ENCODE measurements at places on chromosomes 2 and 18. TPM values are rescaled to one million over a fixed set of nuclear protein-coding genes. Genes with fewer than 3 reads are reported as not detected.
A peak's percentile ranks its signal among the peaks of the same experiment; 100 is the strongest.

- DNase-seq, result no peak
- H3K4me3 ChIP-seq, result no peak overlapping the region
- H3K27me3 ChIP-seq, result no peaks in the 10 kb centered on the region
- no peak overlapping the region for H3K27ac ChIP-seq
- no peaks in the 10 kb centered on the region for H3K36me3 ChIP-seq
Measured at GRCh38 chr2:9985531-9986328, 34.2 kb downstream of the GRHL1 start.

- no peaks in the 10 kb centered on the region for H3K36me3 ChIP-seq
- H3K4me1 ChIP-seq, result no peaks in the 10 kb centered on the region
- no peak overlapping the region for H3K4me3 ChIP-seq
Measured at GRCh38 chr2:211879323-211879722, 659.3 kb downstream of the ERBB4 start.

The ADCYAP1 gene
- total RNA-seq, result not detected

The MOGAT1 gene
- total RNA-seq, result not detected

The RESP18 gene
- not detected for total RNA-seq

The DHRS9 gene
- 19.3 TPM for total RNA-seq

DNA sequence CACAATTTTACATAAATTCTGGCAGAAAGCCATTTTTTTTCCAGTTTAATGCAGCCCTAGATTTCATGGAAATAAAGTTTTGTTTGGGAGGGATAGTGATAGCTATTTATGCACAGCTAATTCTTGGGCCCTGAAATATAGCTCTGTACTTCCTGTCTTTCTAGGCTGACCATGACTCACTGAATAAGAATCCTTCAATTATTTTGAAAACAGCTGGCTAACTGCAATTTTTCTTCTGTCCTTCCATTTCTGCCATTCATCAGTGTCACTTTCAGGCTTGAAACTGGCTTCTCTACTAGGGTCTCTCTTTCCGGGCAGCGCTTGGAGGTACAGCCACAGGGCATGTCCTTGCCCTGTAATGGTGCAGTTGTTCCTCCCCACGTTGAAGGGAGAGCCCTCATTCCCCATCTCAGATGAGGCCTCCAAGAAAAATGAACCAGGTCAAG lies 97.1 kb upstream of the TMEM178A start:
- no peak overlapping the region for H3K4me3 ChIP-seq
- no peaks in the 10 kb centered on the region for H3K27me3 ChIP-seq
- H3K4me1 ChIP-seq, result peaks cover 19% of the 10 kb centered on the region
- DNase-seq, result no peak

GRCh38 chr2:193187816-193188215 lies 993.1 kb upstream of the TMEFF2 start:
- no peaks in the 10 kb centered on the region for H3K4me1 ChIP-seq
- H3K36me3 ChIP-seq, result no peaks in the 10 kb centered on the region
- H3K27me3 ChIP-seq, result no peaks in the 10 kb centered on the region
- no peak for DNase-seq

DNA sequence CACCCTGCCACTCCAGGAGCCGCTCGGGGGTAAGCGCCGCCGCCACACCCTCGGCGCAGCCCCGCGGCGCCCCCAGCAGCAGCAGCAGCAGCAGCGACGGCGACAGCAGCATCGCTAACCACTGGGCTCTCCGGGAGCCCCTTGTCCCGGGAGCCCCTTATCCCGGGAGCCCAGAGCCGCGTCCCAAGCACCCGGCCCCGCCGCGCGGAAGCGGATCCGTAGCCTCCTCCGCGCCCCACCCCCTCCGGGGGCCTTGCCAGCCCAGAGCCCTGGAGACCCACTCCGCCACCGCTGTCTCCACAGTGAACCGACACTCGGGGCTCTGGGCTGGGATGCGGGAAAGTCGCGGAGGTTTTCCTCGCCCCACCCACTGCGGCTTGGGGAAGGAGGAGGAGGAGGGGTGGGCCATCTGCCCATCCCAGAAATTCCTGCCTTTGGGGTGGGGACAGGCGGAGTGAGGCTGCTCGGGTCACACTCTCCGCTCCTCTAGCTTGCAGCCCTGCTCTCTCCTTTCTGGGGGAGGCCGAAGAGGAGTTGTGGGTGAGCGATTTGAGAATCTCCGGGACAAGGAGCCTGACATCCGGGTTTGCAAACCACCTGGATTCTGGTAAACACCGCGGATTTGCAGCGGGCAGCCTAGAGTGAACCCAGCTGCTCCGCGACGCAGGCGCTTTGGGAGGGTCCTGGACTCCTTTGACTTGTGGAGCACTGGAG lies at the start of gene PLA2R1:
Gene PLA2R1 (minus strand): TSS at position 324 of the 714 bp plus-strand sequence. CDS start 212 bp downstream, at position 112.
- peak within 1 kb of the TSS; percentile 79 for H3K4me3 ChIP-seq
- peaks cover 9% of the 10 kb centered on the region for H3K27me3 ChIP-seq
- no peaks in the 10 kb centered on the region for H3K36me3 ChIP-seq

DNA sequence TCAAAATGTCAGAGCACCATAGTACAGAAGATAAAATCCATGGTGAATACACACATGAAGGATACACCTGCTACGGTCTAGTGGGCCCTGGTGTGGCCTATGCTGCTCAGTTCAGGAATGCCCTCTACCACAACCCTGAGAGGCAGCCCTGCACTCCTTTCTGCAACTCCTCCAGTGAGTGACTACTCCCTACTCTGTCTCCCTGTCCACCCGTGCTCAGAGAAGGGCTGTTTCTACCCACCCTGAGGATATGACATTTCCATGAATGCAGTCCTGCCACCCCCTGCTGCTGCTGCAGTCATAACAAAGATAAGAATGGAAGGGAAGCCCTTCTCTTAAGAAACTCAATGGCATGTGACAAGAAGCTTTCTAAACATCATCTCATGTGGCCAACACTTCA lies 137.0 kb downstream of the EN1 start:
- DNase-seq, result no peak
- no peak overlapping the region for H3K4me3 ChIP-seq
- H3K27ac ChIP-seq, result no peak overlapping the region
- no peaks in the 10 kb centered on the region for H3K36me3 ChIP-seq
- peaks cover 11% of the 10 kb centered on the region for H3K27me3 ChIP-seq

The AKAIN1 gene
- total RNA-seq, result not detected

GRCh38 chr2:44840503-44840850 lies 101.0 kb upstream of the SIX3 start:
- no peak overlapping the region for H3K27ac ChIP-seq
- H3K36me3 ChIP-seq, result no peaks in the 10 kb centered on the region
- H3K27me3 ChIP-seq, result no peaks in the 10 kb centered on the region
- no peak for DNase-seq
- no peak overlapping the region for H3K4me3 ChIP-seq

GRCh38 chr2:95122197-95122551 lies 566 bp upstream of the MRPS5 start:
- peaks cover 43% of the 10 kb centered on the region for H3K4me1 ChIP-seq
- H3K36me3 ChIP-seq, result peaks cover 2% of the 10 kb centered on the region
- no peaks in the 10 kb centered on the region for H3K27me3 ChIP-seq
- DNase-seq, result no peak

DNA sequence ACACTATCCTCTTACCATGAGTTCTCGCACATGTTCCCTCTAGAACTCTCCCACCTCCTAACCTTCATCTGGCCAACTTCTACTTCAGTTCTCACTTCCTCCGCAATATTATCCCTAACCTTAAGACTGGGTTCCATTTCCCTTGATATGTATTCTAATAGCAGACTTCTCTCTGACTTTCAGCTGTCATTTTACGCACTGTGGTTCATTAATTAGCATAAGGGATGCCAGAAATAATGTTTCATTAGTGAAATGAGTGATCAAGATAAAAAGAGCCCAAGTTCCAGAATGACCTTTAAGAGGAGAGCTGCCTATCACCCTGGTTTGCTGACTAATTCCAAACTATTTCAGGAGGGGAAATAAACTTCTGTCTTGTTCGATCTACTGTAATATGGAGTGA lies 108.6 kb upstream of the CCDC150 start:
- no peaks in the 10 kb centered on the region for H3K4me1 ChIP-seq
- DNase-seq, result no peak
- no peaks in the 10 kb centered on the region for H3K36me3 ChIP-seq
- no peaks in the 10 kb centered on the region for H3K27me3 ChIP-seq

Measured in stomach (tissue), 19 donors.